ENCODE measurements at places on chromosomes 7 and 10. TPM values are rescaled to one million over a fixed set of nuclear protein-coding genes. Genes with fewer than 3 reads are reported as not detected.

Gene SPDYE5
- total RNA-seq = not detected

Gene AMZ1
- not detected for total RNA-seq

Gene PRKCQ
- 0.54 TPM for total RNA-seq

Gene TSPAN12
- 7.4 TPM for total RNA-seq

Gene SPDYE1
- not detected for total RNA-seq

Gene METTL27
- total RNA-seq = 30.4 TPM

Gene ZNF3
- total RNA-seq = 28.2 TPM

Gene DIP2C
- 15.4 TPM for total RNA-seq

Gene IFIT5
- 11.1 TPM for total RNA-seq

Gene C7orf33
- not detected for total RNA-seq

Gene CHN2
- total RNA-seq = 2.1 TPM

Gene DMBT1
- total RNA-seq = 0.17 TPM

Gene LRRN3
- 0.07 TPM for total RNA-seq

Gene ZNF862
- 8.5 TPM for total RNA-seq

Gene TSPAN33
- 22.2 TPM for total RNA-seq

Gene PIK3AP1
- 7.1 TPM for total RNA-seq

Gene GFRA1
- total RNA-seq = 0.30 TPM

Gene TMEM236
- total RNA-seq = 0.07 TPM

Gene MRPS16
- 122 TPM for total RNA-seq

Gene ADGRA1
- total RNA-seq = not detected

Gene NOS3
- total RNA-seq = 35.8 TPM

Gene ANXA11
- 181 TPM for total RNA-seq

Gene SLC29A4
- 24.5 TPM for total RNA-seq

Gene AKR1C3
- total RNA-seq = 3.0 TPM

Data from HCT116 (cell line).